ENCODE measurements at places on chromosomes 1 and 21.

DNA sequence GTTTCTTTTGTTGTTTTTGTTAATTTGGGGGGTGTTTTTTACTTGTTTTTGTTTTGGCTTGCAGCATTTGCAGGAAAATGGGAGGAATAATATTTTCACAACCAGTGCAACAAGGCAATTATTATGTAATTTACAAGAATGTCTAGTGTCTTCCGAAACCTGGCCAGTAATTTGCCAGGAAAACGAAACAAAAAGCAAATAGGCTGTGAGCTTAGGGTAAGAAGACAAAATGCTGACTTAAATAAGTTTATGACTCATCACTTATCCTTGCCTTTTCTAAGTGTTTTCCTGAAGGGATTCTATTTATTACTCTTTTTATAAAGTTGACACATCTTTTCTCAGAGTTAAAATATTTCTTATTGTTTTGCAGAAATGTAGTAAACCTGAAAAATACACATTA, 49.8 kb downstream of the KCNT2 start:
- no peak for DNase-seq

- DNase-seq = no peak
These were observed 15.3 kb upstream of the NLRP3 start for GRCh38 chr1:247400685-247401084.

- DNase-seq = no peak
These were observed 4.2 kb upstream of the NVL start for GRCh38 chr1:224333939-224334786.

- DNase-seq = no peak
These were observed 230.3 kb upstream of the USP24 start for GRCh38 chr1:55445416-55445815.

GRCh38 chr1:231976231-231976630, 349.6 kb downstream of the DISC1 start:
- DNase-seq = no peak

DNA sequence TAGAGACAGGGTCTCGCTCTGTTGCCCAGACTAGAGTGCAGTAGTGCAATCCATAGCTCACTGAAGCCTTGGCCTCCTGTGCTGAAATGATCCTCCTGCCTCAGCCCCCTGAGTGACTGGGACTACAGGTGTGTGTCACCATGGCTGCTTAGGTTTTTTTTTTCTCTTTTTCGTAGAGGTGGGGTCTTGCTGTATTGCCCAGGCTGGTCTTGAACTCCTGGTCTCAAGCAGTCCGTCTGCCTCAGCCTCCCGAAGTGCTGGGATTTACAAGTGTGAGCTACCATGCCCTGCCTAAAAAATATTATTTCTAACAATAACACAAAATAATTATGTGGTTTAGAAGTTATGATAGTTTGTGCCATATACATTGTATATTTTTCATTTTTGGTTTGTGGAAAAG, 9.9 kb downstream of the CAMTA1 start:
- DNase-seq = no peak

DNA sequence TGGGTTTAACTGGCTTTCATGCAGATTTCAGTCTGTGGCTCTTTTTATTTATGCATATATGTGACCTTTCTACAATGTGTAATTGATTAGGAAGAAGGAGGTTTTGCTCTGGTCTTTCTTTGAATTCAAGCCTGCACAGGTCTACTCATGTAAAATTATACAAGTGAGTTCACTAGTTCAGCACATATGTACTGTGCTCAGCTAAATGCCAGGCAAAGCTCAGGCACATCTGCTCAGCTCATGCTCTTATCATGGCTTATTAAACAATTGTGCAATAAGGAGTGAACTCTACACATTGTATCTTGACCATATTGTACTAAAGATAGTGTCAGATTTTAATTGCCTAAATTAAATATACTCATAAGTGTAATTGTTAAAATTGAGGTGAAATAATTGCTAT, 378.4 kb downstream of the ADGRL2 start:
- no peak for DNase-seq

GRCh38 chr1:19309123-19309813, 2.7 kb downstream of the AKR7A2 start:
- no peak for DNase-seq

- DNase-seq = no peak
These were observed 47.0 kb downstream of the AHDC1 start for GRCh38 chr1:27556781-27557595.

DNA sequence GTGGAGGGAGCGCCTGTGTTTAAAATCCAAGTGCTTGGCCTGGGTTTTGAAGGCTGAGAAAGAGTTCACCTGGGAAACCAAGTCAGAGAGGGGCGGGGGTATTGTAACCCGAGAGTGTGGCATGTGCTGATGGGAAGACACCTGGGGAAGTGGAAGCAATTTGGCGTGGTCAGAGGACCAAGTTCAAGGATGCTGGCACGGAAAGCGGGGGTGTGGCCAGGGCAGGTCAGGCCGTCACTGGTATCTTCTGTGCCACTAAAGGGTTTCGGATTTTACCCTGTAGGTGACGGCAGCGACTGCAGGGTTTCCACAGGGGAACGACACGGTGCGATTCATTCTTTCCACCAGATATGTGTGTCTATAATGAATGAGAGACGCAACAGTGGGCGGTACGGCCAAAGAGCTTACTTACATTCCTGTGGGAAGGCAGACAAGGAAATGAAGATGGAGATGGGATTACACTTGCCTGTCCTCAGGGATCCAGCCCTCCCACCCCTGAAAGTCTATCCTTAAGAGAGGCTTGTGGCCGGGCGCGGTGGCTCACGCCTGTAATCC, 31.3 kb downstream of the CA6 start:
- no peak for DNase-seq

DNA sequence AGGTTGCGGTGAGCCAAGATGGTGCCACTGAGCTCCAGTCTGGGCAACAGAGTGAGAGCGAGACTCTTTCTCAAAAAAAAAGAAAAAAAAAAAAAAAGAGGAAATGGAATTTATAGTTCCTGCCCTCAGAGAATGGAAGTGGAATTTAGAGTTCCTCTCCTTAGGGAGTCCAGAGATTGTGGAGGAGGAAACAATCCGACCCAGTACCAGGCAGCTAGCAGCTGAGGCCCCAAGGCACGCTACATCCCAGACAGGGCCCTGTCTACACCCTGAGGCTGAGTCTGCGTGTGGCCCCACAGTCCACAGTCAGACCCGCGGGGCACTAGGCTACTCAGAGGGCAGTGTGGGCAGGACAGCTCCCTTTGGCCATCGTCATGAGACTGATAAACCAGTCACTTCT, 1.9 kb upstream of the MFN2 start:
- DNase-seq = no peak

DNA sequence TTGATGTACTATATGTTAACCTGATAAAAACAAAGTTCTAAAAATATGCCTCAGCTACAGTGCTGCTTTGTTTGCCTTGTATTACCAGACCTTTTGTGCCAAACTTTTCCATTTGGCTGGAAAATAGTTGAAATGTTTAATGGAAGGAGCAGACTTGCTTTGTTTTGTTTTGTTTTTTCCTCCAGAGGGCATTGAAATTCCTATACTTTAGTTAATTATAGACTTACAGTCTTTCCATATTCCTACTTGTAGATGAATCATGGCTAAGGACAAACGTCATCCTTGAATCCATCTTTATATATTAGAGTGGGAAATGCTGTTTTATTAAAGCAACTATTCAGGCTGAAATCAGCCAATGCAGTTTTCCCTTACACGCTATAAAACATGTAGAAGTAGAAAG, 6.7 kb downstream of the CAP1 start:
- DNase-seq = no peak

DNA sequence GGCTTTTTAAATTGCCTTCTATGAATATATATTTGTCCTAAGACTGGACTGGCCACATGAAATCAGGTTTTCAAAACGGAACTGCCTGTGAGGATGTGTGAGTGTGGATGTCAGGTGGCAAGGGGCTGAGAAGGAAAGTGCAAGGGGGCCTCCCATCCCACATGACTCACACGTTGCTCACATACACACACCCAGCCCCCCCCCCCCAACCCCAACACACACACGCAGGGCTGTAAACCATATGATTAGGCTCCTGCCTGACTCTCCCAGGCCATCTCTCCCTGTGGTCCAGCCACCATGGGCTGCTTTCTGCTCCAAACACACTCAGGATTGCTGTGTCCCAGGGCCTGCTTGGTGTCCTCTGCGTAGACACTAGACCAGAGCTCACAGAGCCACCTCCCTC, 22.4 kb downstream of the DEGS1 start:
- no peak for DNase-seq

DNA sequence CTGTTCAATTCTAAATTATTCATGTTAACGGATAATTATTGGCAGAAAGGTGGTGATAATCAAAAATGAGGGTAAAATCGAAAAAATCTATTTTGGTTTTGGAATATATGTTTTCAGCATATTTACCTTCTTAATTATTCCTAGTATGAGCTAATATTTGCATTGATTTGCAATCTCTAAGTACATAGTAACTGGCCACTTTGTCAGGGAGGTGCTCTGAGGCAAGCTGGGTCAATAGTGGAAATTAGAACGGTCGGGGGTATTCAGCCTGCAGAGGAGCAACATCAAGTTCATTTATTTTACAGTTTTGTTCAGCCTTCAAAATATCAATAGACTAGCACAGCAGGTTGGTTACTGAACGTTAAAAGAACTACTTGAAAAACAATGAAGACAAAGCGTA, 1.8 kb downstream of the OTUD7B start:
- no peak for DNase-seq

- DNase-seq = no peak
These were observed 27.5 kb upstream of the SLC30A1 start for GRCh38 chr1:211606332-211606913.

DNA sequence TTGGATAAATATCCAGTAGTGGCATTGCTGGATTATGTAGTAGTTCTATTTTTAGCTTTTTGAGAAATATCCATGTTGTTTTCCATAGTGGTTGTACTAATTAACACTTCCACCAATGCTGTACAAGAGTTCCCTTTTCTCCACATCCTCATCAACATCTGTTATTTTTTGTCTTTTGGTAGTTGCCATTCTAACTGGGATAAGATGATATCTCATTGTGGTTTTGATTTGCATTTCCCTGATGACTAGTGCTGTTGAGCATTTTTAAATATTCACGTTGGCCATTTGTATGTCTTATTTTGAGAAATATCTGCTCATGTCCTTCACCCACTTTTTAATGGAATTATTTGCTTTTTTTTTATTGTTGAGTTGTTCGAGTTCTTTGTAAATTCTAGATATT, 183.9 kb downstream of the PTPRU start:
- no peak for DNase-seq

GRCh38 chr1:44262816-44263567, 49.7 kb downstream of the DMAP1 start:
- DNase-seq = no peak

- DNase-seq = no peak
These were observed 38.3 kb downstream of the TCP10L start for GRCh38 chr21:32547018-32547417.

GRCh38 chr21:42276076-42276475, 39.1 kb downstream of the TFF3 start:
- no peak for DNase-seq

DNA sequence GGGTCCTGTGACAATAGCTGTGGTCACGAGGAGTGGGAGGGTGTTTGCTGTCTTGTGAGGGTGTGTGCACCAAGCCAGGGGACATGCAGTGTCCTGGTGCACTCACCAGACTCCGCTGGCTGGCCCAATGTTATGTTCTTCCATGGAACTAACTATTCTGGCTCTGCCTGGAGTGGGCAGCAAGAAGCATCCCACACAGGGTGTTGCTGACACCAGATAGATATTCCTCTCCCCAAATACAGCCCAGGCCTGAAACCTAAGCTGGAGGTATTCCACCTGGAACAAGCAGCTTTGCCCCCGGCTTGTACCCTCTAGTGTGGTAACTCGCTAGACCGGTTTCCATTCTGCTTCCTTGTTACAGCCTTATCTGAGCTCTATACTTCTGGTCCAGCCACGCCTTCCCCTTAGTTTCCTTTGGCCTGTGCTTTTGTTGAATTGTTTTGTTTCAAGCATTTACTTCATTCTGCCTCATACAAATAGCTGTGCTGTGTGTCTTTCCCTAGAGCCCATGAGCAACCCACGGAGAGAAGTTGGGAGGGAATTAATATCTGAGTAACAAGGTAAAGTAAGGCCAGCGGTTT, 14.7 kb upstream of the LY9 start:
- DNase-seq = no peak

DNA sequence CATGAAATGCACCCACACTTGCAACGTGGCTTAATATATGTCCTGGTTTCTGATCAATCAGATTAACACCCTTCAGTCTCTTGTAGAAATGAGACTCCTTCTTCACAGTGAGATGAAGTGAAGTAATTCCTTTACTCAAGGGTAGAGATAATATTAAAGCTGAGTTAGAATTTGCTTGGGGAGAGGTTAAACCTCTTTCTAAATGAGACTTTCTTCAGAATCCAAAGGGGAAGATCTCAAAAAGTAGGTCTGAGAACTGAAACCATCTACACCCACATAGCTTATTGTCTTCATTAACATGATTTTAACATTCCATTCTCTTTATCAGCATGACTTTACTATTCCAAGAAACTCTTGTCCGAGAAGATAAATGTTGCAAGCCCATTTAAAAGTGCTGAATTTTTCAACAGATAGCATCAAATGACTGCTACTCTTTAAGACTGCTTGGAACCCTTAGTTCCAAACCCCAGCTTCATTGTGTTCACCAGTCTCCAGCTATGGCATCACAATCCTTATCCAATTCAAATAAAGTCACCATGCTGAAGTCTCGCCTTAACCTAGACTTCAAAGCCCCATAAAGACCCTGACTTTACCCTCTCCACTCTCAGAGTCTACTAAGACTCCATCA, 19.2 kb upstream of the TRAF3IP3 start:
- DNase-seq = no peak

DNA sequence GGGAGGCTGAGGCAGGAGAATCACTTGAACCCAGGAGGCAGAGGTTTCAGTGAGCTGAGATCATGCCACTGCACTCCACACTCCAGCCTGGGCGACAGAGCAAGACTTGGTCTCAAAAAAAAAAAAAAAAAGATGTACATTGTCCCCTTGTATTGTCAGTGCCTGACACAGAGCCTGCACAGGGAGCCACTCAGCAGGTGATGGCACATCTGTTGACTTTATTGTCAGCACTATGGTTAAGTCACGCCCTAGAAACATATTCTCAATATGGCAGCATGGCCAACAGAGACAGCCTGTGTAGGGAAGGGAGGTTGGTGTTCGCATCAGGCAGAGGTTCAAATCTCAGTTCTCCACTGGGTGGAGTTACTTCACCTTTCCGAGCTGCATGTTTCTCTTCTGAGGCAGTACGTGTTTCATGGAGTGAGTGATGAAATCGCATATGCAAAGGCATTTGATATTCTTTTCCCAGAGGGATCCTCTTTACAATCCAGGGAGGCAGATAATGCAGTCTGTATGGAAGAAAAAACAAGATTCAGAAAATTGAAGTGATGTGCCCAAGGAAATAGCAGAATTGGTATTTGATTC, 20.6 kb downstream of the LAMC2 start:
- no peak for DNase-seq

Measured in cerebellar nuclear complex (tissue), 1 donor.